ENCODE measurements at places on chromosomes 3 and 15.

- DNase-seq = peak; percentile 48
- H3K27me3 ChIP-seq = peaks cover 46% of the 10 kb centered on the region
These were observed 24.6 kb upstream of the CORO2B start for GRCh38 chr15:68553994-68554720.

DNA sequence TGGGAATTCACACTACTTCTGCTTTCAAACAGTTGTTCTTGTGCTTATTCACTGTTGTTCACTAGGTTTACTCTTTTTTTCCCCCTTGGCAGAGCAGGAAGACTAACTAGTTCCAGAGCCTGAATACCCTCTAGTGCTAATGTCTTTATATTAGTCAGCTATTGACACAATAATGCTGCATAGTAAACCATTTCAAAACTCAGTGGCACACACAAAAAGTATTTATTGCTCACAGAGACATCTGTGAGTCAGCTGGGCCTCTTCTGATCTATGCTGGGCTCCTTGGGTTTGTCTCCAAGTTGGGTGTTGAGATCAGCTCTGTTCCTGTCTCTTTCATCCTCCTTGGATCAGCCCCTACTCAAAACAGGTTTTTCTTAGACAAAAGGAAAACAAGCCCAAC lies 51.1 kb downstream of the RSRC1 start:
- no peaks in the 10 kb centered on the region for H3K4me1 ChIP-seq
- no peak overlapping the region for H3K4me3 ChIP-seq
- H3K27me3 ChIP-seq = no peaks in the 10 kb centered on the region
- no peak for DNase-seq
- no peaks in the 10 kb centered on the region for H3K36me3 ChIP-seq
- no peak overlapping the region for H3K27ac ChIP-seq

GRCh38 chr3:158127250-158128219 lies 17.6 kb downstream of the RSRC1 start:
- DNase-seq = no peak
- peaks cover 62% of the 10 kb centered on the region for H3K36me3 ChIP-seq
- no peak overlapping the region for H3K4me3 ChIP-seq
- H3K27me3 ChIP-seq = no peaks in the 10 kb centered on the region
- H3K27ac ChIP-seq = no peak overlapping the region
- peaks cover 14% of the 10 kb centered on the region for H3K4me1 ChIP-seq

DNA sequence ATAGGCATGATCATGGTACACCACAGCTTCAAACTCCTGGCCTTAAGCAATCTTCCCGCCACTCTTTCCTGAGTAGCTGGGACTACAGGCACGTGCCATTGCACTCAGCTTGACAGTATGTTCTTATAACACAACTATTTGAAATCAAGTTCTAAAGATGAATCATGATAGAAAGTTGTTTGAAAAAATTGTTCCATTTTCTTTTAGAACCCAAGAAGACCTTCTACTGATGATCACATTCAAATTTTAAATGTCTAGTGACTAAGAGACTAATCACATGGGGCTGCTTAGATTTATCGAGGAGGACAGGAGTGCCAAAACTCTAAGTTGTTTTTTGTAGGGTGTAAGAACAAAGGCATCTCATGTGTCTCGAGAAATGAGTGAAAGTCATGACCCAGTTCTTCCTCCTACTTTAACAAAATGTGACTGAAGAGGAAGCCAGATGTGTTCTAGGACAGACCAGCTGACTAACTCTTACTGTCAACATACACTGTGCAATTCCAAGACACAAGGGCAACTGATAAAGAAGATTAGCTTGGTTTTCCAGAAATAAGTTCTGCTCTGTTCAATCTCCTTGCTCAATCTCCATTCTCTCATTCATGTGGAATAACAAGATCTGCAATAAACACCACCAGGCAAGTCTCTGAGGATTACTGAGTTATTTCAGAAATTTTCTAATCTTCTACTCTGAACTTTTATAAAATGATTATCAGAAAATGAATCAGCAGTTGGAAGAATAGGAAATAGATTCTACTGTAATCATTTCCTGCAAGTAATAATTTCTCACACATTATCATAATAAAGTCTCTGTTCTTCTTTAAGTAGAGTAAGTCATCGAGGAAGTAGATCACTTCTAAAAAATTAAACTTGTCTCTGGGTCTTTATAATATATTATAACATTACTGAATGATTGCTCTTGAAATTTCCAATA lies 122.6 kb upstream of the CCNL1 start:
- H3K27ac ChIP-seq = no peak overlapping the region
- DNase-seq = no peak
- no peaks in the 10 kb centered on the region for H3K27me3 ChIP-seq
- no peaks in the 10 kb centered on the region for H3K4me1 ChIP-seq
- no peaks in the 10 kb centered on the region for H3K36me3 ChIP-seq
- H3K4me3 ChIP-seq = no peak overlapping the region

DNA sequence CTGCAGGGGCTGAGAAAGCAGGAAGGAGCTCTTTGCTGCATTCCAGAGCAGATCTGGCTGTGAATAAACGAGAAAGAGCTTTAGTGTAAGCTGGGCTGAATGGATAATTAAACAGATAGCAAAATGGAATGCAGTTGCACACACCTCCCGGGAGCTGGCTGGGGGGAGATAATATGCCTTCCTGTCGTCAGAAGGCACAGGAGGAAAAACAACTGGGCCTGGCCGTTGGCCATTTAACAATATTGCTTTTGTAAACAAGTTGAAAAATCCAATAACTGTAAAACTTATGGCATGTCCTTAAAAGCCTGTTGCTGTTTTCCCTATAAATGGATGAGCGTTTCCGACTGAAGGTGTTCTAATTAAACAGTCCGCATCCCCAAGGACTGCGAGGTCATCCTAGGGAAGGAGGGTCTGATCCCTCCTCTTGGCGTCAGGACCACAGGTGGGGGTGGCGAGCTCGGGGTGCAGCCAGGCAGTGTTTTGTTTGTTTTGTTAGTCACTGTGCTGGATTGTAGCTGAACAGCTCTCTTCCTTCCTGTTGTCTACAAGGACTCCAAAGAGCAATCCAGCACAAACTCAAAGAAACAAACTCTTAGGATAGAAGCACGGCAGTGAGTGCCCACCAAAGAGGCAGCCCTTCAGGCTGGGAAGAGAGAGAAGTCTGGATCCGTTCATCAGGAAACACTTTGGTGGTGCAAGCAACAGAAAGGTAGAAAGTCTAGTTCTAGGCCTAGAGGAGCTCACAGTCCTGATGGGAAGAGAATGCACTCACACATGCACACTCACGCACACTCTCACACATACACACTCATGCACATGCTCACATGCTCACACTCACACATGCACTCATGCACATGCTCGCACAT lies 133.4 kb upstream of the SMAD3 start:
- DNase-seq = no peak
- no peak overlapping the region for H3K4me3 ChIP-seq
- H3K27ac ChIP-seq = no peak overlapping the region

- no peak for DNase-seq
- no peaks in the 10 kb centered on the region for H3K36me3 ChIP-seq
- H3K4me1 ChIP-seq = peaks cover 45% of the 10 kb centered on the region
- no peak overlapping the region for H3K4me3 ChIP-seq
- H3K27me3 ChIP-seq = peaks cover 2% of the 10 kb centered on the region
These were observed 36.7 kb downstream of the FLNB start for GRCh38 chr3:58044691-58045483.

DNA sequence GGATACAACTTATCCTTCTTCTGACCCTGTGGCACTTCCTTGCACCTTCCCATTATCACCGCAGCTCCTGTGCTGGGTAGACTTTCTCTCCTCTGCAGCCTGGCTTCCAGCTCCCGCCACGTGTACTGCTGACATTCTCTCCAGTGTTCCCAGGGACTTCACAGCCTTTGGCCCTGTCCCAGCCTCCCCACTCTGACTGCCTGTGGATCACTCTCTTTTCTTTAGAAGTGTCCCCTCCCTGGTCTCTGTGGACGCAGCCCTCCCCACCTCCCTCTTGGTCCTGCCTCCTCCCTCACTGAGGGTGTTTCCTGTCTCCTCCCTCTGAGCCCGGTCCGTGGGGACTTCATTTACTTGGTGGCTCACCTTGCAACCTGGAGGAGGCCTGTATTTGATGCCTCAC lies 17.4 kb downstream of the PDIA5 start:
- no peaks in the 10 kb centered on the region for H3K27me3 ChIP-seq
- no peak overlapping the region for H3K27ac ChIP-seq

DNA sequence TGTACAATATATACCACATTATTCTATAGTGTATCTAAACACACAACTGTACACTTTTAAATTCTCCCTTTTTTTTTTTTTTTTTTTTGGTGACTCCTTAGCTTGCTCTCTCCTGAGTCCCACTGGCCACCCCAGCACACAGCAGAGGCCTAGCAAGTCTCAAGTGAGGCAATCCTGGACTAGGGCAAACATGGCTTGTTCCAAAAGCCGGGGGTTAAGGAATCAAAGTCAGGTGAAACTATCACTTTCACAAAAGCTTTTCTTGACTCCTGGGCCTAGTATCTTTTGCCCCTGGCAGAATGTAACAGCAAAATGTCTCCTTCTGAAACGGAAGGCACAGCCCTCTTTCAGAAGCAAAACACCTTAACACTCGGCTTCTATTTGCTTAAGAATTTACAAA lies 5.8 kb downstream of the EOMES start:
- H3K27ac ChIP-seq = no peak overlapping the region
- peaks cover 67% of the 10 kb centered on the region for H3K27me3 ChIP-seq
- peaks cover 51% of the 10 kb centered on the region for H3K4me1 ChIP-seq
- no peak for DNase-seq
- peaks cover 31% of the 10 kb centered on the region for H3K36me3 ChIP-seq

DNA sequence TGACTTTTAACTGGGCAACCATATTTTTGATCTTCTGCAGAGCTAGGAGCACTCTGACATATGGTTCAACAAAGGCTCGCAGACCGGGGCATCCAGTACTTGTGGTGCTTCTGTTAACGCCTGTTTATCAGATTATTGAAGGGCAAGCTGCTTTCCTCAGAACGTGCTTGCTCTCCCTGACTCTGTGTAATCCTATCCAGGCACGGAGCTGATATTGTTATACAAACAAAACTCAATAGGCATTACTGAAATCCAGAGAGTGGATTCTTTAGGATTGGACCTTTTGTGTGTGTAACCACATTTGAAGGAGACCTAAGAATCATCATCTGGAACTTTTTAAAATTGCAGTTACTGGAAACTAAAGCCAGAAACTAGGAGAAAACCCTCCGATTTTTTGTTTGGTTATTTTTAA lies 246.5 kb downstream of the PTPRG start:
- no peak overlapping the region for H3K27ac ChIP-seq
- H3K4me3 ChIP-seq = no peak overlapping the region
- no peaks in the 10 kb centered on the region for H3K27me3 ChIP-seq
- no peak for DNase-seq

DNA sequence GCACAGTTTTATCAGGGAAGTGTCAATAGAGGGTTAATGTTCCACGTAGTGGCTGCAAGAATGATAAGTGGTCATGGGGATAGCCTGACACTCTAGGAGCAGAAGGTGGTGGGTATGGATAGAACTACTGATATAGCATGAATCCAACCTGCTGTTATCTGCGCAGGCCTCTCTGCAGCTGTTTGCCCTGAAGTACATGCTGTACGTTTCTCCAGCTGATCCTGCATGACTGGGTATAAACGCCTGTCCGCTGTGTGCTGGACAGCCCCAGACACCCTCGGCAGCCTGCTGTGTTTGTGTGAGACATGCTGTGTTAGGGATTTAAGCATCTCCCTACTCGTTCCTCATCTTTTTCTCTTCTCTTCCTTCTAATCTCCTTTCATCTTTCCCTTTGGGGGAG lies 87.1 kb downstream of the LPP start:
- H3K4me3 ChIP-seq = no peak overlapping the region
- no peak overlapping the region for H3K27ac ChIP-seq
- no peaks in the 10 kb centered on the region for H3K27me3 ChIP-seq
- no peak for DNase-seq
- peaks cover 34% of the 10 kb centered on the region for H3K4me1 ChIP-seq

- H3K27ac ChIP-seq = peak overlapping the region; percentile 38
- DNase-seq = no peak
- peaks cover 21% of the 10 kb centered on the region for H3K36me3 ChIP-seq
These were observed 12.7 kb upstream of the ZNF609 start for GRCh38 chr15:64447536-64448315.

GRCh38 chr15:55737373-55737772 lies 5.6 kb downstream of the PRTG start:
- no peaks in the 10 kb centered on the region for H3K36me3 ChIP-seq
- H3K4me1 ChIP-seq = no peaks in the 10 kb centered on the region

- no peaks in the 10 kb centered on the region for H3K4me1 ChIP-seq
- H3K27ac ChIP-seq = no peak overlapping the region
- no peaks in the 10 kb centered on the region for H3K36me3 ChIP-seq
These were observed 10.8 kb upstream of the GOLGA6L2 start for GRCh38 chr15:23457890-23458289.

- peaks cover 7% of the 10 kb centered on the region for H3K36me3 ChIP-seq
- DNase-seq = no peak
- no peaks in the 10 kb centered on the region for H3K4me1 ChIP-seq
- no peak overlapping the region for H3K4me3 ChIP-seq
- H3K27ac ChIP-seq = no peak overlapping the region
- H3K27me3 ChIP-seq = peaks cover 3% of the 10 kb centered on the region
These were observed 7.4 kb downstream of the IL12A start for GRCh38 chr3:159996018-159996417.

DNA sequence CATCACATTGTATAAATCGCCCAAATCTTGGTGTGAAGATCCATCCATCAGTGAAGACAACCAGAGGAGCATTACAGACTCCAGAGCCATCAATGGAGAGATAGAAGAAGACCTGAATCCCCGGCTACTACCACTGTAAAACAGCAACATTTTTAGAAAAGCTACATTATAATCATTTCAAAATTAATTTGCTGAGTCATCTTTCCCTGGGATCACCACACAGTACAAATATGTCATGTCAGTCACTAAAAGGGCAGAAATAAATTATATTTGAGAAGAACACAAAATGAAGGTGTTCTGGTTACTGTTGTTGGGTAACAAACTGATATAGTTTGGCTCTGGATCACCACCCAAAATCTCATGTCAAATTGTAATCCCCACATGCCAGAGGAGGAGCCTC lies 218.5 kb upstream of the STT3B start:
- H3K27ac ChIP-seq = no peak overlapping the region
- no peaks in the 10 kb centered on the region for H3K27me3 ChIP-seq
- DNase-seq = no peak
- H3K4me1 ChIP-seq = peaks cover 6% of the 10 kb centered on the region
- peaks cover 10% of the 10 kb centered on the region for H3K36me3 ChIP-seq
- H3K4me3 ChIP-seq = no peak overlapping the region

DNA sequence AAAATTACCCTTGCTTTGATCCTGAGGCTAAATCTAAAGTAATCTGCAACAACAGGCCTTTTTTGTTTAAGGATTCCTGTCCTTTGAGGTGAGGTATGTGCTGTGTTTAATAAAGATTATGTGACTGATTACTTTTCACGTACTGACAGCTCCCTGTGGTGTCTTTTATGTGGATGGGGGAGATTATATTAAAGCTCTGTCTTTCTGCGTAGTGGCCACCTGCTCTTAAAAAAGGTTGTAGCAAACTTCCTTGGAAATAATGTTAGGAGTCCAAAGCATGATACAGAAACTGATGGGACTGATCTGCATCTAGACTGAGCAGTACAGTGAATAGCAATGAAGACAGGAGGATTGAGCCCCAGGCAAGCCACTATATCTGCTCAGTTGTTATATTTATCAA lies 453.0 kb upstream of the GOLIM4 start:
- H3K36me3 ChIP-seq = no peaks in the 10 kb centered on the region
- H3K27me3 ChIP-seq = no peaks in the 10 kb centered on the region
- H3K4me3 ChIP-seq = no peak overlapping the region
- no peaks in the 10 kb centered on the region for H3K4me1 ChIP-seq
- DNase-seq = no peak
- no peak overlapping the region for H3K27ac ChIP-seq

GRCh38 chr3:148865049-148865448 lies at the start of gene CPA3:
CPA3 (plus strand) TSS chr3:148865296; CDS start chr3:148865308, 12 bp downstream.
- no peak within 1 kb of the TSS for H3K27ac ChIP-seq
- peaks cover 14% of the 10 kb centered on the region for H3K27me3 ChIP-seq
- H3K4me3 ChIP-seq = no peak within 1 kb of the TSS
- H3K36me3 ChIP-seq = no peaks in the 10 kb centered on the region
